ENCODE measurements at places on chromosomes 5 and 9.
A peak's percentile ranks its signal among the peaks of the same experiment; 100 is the strongest.

- H3K27ac ChIP-seq, result no peak overlapping the region
- no peak for DNase-seq
- H3K36me3 ChIP-seq, result peaks cover 6% of the 10 kb centered on the region
- H3K4me3 ChIP-seq, result no peak overlapping the region
- H3K27me3 ChIP-seq, result no peaks in the 10 kb centered on the region
- peaks cover 9% of the 10 kb centered on the region for H3K4me1 ChIP-seq
Measured at GRCh38 chr5:154947778-154948177, 6.9 kb downstream of the MRPL22 start.

DNA sequence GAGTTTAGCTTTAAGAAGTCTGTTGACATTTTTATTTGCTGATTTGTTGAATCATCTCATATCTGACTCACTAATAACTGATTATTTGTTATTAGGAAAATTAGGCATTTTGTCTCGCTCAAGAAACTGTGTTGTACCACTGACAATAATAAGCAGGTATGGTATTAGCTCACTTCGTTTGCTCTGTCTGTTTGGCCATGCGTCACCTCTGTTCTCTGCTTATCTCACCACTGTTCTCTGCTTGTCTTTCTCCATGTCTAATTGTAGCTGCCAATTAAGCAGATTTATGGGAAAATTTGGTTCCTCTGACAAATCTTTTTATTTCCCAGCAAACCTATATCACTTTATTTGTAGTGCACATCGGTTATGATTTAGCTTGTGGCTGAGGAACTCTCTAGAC is 138.9 kb downstream of the WDR41 start:
- peaks cover 2% of the 10 kb centered on the region for H3K36me3 ChIP-seq
- H3K4me1 ChIP-seq, result peaks cover 16% of the 10 kb centered on the region
- no peak overlapping the region for H3K4me3 ChIP-seq
- no peak overlapping the region for H3K27ac ChIP-seq
- no peak for DNase-seq

- no peaks in the 10 kb centered on the region for H3K4me1 ChIP-seq
- no peak overlapping the region for H3K4me3 ChIP-seq
- no peaks in the 10 kb centered on the region for H3K27me3 ChIP-seq
- no peak overlapping the region for H3K27ac ChIP-seq
- DNase-seq, result no peak
Measured at GRCh38 chr9:127177231-127177630, 54.8 kb upstream of the ANGPTL2 start.

- no peaks in the 10 kb centered on the region for H3K27me3 ChIP-seq
- no peak overlapping the region for H3K4me3 ChIP-seq
Measured at GRCh38 chr9:34203992-34204635, 25.3 kb downstream of the UBAP1 start.

DNA sequence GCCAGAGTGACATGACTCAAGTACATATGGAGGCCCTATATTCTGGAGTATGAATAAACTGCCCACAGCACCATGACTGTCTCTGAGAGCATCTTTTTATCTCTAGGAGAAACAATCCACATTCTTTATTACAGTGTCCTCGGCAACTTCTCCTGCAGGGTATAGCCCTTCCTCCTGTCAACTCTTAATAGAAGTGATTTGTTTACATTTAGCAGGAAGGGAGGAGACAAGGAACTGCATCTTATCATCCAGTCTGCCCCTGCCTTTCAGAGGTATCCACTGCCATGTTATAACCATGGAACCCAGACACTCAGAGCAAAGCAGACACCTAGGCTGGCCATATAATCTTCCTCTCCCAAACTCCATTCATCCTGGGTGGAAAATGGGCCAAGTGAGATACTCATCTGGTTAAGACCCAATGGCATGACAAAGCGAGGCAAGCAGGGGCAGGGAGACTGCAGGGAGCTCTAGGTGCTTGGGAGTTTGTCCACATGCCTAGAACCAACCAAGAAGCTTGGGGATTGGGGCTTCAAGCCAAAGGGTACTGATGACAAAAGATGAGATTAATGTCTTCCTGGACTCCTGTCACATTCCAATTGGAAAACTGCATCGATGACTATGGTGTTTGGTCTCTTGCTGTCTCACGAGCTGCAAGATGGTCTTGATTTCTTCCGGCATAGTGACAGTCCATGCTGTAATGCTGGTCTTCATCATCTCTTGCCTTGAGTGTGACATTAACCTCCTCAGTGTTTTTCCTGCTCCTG is 620.5 kb upstream of the KLF4 start:
- no peak overlapping the region for H3K27ac ChIP-seq
- no peaks in the 10 kb centered on the region for H3K27me3 ChIP-seq
- H3K36me3 ChIP-seq, result no peaks in the 10 kb centered on the region
- DNase-seq, result no peak

DNA sequence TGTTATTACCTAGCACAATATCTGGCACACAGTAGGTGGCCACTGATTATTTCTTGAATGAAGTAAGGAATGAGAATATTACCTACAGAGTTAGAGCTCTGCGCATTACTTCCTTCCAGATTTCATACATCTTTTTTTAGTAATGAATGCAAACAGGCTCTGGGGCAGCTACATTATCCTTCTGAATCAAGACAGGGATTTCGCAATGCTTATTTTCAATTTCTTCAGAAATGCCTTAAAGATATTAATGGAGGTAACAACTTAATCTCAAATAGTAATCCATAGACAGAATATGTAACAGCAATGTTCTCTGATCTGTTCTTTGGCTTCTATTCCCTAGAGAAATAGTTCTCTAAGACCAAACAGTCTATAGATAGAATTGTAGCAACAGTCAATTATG is 32.6 kb downstream of the CDKN2A start:
- H3K4me3 ChIP-seq, result no peak overlapping the region
- H3K4me1 ChIP-seq, result peaks cover 20% of the 10 kb centered on the region
- H3K27ac ChIP-seq, result no peak overlapping the region
- DNase-seq, result no peak
- H3K27me3 ChIP-seq, result peaks cover 53% of the 10 kb centered on the region

GRCh38 chr9:29616844-29617243 is 2043.6 kb upstream of the C9orf72 start:
- no peak overlapping the region for H3K4me3 ChIP-seq
- no peak for DNase-seq
- H3K27ac ChIP-seq, result no peak overlapping the region
- H3K27me3 ChIP-seq, result no peaks in the 10 kb centered on the region
- H3K36me3 ChIP-seq, result no peaks in the 10 kb centered on the region
- H3K4me1 ChIP-seq, result no peaks in the 10 kb centered on the region

- DNase-seq, result no peak
- H3K4me3 ChIP-seq, result no peak overlapping the region
- H3K36me3 ChIP-seq, result no peaks in the 10 kb centered on the region
- no peak overlapping the region for H3K27ac ChIP-seq
Measured at GRCh38 chr9:29556317-29556716, 1983.0 kb upstream of the C9orf72 start.

DNA sequence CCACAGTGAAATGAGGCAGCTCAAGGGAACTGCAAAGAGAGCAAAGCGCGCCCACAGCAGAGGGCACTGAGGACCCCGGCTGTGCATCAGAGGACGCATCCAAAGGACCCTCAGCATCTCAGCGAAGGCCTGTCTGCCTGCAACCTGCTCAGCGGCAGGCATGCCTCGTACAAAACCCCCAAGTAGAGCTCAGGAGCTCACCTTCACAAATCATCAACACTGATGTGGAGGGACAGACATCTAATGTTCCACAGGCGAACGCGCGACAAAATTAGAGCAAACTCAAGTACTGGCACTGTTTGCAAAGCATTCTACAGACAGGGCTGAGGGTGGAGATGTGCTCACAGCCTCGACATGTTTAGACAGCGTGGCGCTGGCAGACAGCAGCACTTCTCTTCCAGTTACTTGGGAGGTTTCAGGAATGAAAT is 81.0 kb downstream of the DCP2 start:
- no peak for DNase-seq
- no peak overlapping the region for H3K27ac ChIP-seq
- no peaks in the 10 kb centered on the region for H3K36me3 ChIP-seq
- H3K27me3 ChIP-seq, result no peaks in the 10 kb centered on the region
- no peak overlapping the region for H3K4me3 ChIP-seq
- peaks cover 14% of the 10 kb centered on the region for H3K4me1 ChIP-seq

GRCh38 chr5:179865491-179866240 is 7.0 kb upstream of the MRNIP start:
- no peaks in the 10 kb centered on the region for H3K4me1 ChIP-seq
- H3K27me3 ChIP-seq, result no peaks in the 10 kb centered on the region
- no peak overlapping the region for H3K4me3 ChIP-seq
- H3K27ac ChIP-seq, result no peak overlapping the region
- peaks cover 18% of the 10 kb centered on the region for H3K36me3 ChIP-seq
- no peak for DNase-seq

DNA sequence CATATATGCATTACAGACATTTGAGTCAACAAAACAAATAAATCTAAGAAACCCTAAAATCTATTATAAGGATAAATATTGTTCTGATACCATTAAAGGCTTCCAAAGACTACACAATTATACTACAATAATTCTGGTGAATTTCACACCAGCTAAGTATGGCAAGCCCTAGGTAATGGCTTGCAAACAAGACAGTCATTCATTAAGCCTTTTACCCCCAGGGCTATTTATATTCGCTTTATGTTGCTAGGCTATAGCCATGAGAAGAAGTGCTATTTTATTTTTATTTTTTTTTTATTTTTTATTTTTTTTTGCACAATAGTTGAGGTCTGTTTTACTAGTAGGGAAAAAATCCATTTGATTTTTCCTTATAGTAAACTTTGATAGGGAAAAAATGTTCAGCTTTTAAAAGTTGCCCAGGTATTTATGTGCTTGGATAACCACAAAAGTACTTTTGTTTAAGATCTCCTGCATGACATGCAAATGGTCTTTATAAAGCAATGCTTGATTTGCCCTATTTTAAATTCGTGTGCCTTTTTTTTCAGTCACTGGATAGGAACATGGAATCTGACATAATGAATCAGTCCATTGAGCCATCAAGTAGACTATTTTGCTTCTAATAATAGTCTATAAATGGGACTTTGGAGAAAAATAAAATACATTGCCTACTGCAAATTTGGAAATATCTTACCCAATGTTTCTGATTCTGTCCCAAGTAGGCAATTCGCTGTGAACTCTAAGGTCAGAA is 946.3 kb upstream of the COX7C start:
- no peaks in the 10 kb centered on the region for H3K27me3 ChIP-seq
- DNase-seq, result no peak
- no peak overlapping the region for H3K27ac ChIP-seq
- no peaks in the 10 kb centered on the region for H3K4me1 ChIP-seq

DNA sequence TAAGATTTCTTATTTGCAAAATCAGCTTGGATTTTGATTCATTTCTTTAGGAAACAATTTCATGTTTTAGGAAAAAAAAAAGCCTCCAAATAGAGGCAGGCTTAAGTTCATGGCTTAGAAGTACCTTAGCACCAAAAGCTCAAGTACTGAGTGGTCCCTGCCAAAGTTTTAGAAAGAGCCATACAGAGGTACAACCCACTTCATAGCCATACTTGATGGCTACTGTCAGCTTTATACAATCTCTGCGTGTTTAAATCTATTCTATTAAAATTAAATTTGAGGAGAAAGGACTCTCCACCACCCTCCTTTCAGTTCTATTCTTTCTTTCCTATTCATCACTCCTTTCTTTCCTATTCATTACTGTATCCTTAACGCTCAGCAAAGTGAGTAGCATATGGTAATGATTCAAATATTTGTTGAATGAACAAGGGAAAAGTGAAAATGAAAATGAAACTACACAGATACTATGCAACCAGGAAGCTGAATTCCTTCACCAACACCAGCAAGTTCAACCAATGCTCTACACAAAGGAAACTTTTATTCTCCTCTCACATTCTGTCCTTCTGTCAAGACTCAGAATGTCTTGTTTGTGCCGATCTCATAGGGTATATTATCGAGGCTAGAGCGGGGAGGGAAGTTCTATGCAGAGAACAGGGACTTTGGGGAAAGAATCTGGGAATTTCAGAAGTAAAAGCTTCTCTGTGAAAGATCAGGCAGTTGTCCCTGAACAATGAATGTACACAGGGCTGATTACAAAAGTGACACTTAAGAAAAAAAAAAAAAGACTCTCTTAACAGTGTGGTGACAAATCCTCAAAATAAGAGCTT is 138.6 kb upstream of the SPEF2 start:
- peak overlapping the region; percentile 91 for H3K27ac ChIP-seq
- peaks cover 15% of the 10 kb centered on the region for H3K4me1 ChIP-seq
- peak overlapping the region; percentile 15 for H3K4me3 ChIP-seq
- peak; percentile 25 for DNase-seq

DNA sequence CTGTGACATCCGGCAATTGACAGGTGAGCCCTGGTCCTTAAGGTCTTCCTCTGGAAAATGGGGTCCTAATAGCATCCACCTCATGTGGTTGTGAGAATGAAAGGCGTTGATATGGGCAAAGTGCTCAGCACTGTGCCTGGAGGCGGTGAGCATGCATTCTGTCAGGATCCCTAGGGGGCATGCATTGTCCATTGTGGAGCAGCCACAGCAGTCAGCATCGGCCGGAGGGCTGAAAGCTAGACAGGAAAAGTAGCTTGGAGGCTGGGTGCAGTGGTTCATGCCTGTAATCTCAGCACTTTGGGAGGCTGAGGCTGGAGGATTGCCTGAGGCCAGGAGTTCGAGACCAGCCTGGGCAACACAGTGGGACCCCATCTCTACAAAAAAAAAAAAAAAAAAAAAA is 122.2 kb downstream of the LHX2 start:
- peak overlapping the region; percentile 27 for H3K27ac ChIP-seq
- H3K4me1 ChIP-seq, result no peaks in the 10 kb centered on the region
- peak; percentile 9 for DNase-seq
- H3K36me3 ChIP-seq, result no peaks in the 10 kb centered on the region

DNA sequence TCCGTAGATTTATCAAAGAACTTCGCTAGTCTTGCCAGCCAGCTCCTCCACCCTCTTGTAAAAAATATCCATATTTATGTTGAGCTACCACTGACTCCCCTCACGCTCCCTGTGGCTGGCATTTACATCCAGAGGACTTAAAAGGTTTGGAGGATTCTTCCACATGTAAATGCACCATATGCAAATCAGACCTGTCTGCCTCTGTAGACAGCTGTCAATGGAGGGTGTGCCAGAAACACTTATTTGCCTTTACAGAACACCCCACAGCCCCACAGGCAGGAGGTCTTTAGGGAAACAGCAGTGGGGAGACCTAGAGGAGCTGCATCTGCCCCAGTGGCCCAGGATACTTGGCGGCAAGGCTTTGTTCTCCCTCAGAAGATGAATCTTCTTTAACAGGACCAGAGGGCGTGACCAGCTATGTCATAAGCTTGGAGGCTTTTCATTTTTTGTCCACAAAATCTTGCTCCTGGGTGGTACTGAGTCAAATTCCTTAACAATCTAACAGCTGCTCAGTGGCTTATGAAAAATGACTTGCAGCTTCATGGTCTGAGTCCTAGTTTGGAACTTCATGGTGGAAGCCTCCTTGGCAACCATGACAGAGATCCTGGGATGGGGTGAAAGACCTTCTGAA is 535.8 kb downstream of the EBF1 start:
- H3K27ac ChIP-seq, result no peak overlapping the region
- no peak for DNase-seq
- H3K27me3 ChIP-seq, result no peaks in the 10 kb centered on the region
- H3K36me3 ChIP-seq, result no peaks in the 10 kb centered on the region
- H3K4me1 ChIP-seq, result no peaks in the 10 kb centered on the region
- no peak overlapping the region for H3K4me3 ChIP-seq

GRCh38 chr9:136078498-136079011 is 16.5 kb downstream of the NACC2 start:
- DNase-seq, result no peak
- peaks cover 8% of the 10 kb centered on the region for H3K4me1 ChIP-seq
- no peak overlapping the region for H3K27ac ChIP-seq
- H3K4me3 ChIP-seq, result no peak overlapping the region
- H3K36me3 ChIP-seq, result no peaks in the 10 kb centered on the region
- H3K27me3 ChIP-seq, result no peaks in the 10 kb centered on the region

- peaks cover 13% of the 10 kb centered on the region for H3K27me3 ChIP-seq
- no peaks in the 10 kb centered on the region for H3K36me3 ChIP-seq
- no peaks in the 10 kb centered on the region for H3K4me1 ChIP-seq
- H3K27ac ChIP-seq, result no peak overlapping the region
- H3K4me3 ChIP-seq, result no peak overlapping the region
Measured at GRCh38 chr5:180160789-180161188, 48.2 kb downstream of the RASGEF1C start.
